ENCODE measurements at places on chromosomes 16 and 17.

DNA sequence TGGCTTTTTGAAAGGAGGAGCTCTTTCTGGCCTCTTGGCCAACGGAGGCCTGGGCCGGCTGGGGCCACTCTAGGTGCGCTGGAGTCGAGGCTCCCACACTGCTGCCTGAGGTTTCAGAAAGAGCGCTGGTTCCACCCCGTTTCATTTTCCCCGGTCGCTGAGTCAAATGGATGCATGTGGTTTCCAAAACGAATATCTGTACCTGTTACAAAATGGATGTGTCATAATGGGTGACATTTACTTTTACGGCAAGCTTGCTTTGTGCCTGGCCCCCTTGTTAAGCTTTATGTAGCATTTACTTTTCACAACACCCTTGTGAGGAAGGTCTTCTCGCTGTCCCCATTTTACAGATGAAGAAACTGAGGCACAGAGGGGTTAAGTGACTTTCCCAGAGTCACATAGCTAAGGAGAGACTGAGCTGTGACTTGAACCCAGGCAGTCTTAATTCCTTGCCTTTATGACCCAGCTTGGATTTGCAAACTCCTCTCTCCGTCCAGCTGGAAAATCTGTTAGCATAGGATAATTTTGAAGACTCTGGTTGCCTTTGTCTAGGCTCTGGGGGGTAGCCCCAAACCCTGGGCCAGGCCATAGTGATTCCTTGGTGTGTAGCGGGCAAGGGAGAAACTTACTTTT is 10.6 kb downstream of the KSR1 start:
- H3K36me3 ChIP-seq: no peaks in the 10 kb centered on the region
- DNase-seq: no peak
- H3K27ac ChIP-seq: no peak overlapping the region

DNA sequence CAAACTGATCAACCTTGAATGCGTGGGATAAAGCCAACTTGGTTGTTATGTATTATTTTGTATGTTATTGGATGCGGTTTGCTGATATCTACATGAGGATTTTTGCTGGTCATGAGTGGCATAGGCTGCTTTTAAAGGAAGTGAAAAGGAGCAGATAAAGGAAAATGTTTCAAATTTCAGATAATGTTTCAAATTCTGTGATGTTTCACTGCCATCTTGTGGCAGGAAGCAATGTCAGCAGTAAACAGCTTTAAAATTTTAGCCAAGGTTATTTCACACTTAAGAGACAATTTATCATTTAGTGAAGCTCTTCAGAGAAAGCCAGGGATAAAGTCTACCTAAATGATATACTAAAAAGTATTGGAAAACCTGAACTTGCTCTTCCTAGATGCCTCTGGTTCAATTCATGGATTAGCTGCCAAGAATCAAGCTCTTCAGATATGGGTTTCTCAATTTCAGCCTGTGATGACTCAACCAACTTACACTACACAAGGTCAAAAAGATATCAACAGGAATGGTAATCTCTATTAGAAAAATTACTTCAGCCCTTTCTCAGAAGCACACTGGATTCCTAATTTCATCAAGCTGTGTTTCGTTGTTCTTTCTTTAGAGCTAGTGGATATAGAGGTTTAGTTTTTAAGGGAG is 136.0 kb upstream of the C17orf78 start:
- H3K27ac ChIP-seq: no peak overlapping the region
- no peak overlapping the region for H3K4me3 ChIP-seq
- peaks cover 18% of the 10 kb centered on the region for H3K36me3 ChIP-seq
- H3K27me3 ChIP-seq: no peaks in the 10 kb centered on the region
- H3K4me1 ChIP-seq: peaks cover 7% of the 10 kb centered on the region
- no peak for DNase-seq

GRCh38 chr16:59164461-59164860 is 430.3 kb upstream of the GOT2 start:
- H3K27me3 ChIP-seq: peaks cover 9% of the 10 kb centered on the region
- H3K4me3 ChIP-seq: no peak overlapping the region
- no peak for DNase-seq
- H3K4me1 ChIP-seq: no peaks in the 10 kb centered on the region
- no peak overlapping the region for H3K27ac ChIP-seq

- H3K4me1 ChIP-seq: peaks cover 22% of the 10 kb centered on the region
- no peak overlapping the region for H3K4me3 ChIP-seq
- peak overlapping the region; percentile 61 for H3K27ac ChIP-seq
- peaks cover 13% of the 10 kb centered on the region for H3K36me3 ChIP-seq
Measured at GRCh38 chr16:16017812-16018211, 68.4 kb downstream of the ABCC1 start.

DNA sequence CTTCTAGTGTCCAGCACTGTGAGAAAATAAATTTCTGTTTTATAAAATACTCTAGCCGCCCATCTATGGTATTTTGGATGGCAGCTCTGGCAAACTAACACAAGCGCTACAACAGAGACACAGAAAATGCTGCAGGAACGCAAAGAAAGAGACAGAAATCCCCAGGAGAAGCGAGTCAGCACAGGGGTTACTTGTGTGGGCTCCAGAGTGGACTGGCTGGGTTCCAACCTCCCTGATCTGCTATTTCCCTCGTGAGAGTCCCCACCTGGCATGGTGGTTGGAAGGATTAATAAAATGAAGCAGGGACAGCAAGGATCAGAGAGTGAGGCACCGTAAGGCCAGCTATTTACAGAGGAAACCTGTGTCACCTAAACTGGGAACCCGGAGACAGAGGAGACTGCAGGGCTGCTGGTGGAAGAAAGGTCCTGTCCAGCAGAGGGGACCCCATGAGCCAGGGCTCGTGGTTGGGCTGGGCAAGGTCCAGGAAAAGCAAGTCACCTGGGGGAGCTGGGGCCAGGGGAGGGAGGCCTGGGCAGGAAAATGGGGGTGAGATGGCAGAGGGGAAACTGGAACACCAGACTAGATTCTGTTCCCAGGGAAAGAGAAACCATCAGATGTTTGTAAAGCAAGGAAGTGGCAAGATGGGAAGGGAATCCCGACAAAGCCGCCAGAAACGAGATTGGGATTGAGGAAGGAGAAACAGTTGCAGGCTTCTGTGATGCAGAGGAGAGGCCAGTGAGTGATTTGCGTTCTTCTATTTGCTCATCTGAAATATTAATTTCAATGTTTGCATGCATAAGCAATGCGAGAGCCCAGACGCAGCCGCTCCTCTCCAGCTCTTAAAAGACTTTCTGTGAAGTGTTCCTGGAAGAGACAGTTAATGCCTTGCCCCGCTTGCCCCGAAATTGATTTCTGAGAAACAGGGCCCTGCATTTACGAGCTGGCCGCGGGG is 63.0 kb upstream of the TEKT3 start:
- DNase-seq: no peak
- H3K36me3 ChIP-seq: no peaks in the 10 kb centered on the region
- no peak overlapping the region for H3K27ac ChIP-seq
- H3K27me3 ChIP-seq: no peaks in the 10 kb centered on the region
- H3K4me1 ChIP-seq: peaks cover 4% of the 10 kb centered on the region
